AML-193 (cell line): ENCODE measurements at places on chromosomes 1 and 21.
A peak's percentile ranks its signal among the peaks of the same experiment; 100 is the strongest.

- no peak for DNase-seq
Measured at GRCh38 chr21:44925378-44925755, 4.7 kb upstream of the ITGB2 start.

DNA sequence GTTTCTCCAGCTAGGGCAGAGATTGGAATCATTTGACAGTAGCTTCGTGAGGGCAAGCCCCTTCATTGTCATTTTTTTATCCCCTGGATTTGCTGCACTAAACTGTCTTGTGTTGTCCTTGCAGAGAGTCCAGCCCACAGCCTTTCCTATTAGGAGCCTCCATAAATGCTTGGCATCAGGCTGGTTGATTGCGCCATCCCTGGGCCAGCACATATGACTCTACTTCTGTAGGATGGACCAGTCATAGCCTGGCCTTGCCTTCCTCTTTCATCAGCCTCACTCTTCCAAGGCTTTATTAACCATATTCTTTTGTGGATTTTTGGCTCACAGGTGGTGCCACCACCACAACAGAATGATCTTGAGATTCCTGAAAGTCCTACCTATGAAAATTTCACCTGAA is 31.4 kb downstream of the LY9 start:
- DNase-seq, result no peak

DNA sequence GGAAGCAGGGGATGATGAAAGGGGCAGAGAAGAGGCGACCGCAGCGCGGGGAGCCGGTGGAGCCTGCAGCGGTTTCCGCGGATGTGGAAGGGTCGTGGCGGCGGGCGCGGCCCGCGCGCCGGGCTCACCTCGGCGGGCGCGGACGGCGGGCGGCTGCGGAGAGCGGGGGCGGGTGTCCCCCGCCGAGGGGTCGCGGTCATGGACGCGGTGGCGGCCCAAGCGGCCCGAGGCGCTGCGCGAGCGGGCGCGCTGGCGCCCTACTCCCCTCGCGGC is 572 bp downstream of the LPGAT1 start:
- DNase-seq, result no peak

DNA sequence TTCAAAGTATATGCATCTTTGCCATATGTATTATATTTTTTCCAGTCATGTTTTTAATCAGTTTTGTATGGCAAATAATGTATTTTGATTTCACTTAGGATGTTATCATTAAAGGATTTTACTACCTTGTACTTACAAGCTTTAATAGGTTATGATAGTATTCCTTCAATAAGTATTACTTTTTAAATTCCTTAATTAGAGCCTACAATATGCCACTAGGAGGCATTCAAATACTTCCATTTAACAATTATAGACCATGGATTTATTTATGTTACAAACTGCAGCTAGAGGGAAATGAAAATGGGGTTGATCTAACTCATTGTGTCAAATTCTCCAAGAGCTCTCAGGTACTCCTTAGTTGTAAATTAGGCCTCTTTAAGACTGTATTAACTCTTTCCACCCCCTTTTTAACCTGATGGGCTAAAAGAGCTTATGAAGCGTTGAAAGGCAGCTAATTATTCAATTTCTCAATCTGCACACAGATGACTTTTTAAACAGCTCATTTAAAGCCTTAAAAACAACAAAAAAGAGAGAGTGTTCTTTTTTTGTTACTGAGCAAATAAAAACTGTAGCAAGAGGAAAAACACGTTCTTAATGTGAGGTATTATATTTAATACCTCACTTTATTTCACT is 156.2 kb downstream of the DENND1B start:
- peak; percentile 37 for DNase-seq

DNA sequence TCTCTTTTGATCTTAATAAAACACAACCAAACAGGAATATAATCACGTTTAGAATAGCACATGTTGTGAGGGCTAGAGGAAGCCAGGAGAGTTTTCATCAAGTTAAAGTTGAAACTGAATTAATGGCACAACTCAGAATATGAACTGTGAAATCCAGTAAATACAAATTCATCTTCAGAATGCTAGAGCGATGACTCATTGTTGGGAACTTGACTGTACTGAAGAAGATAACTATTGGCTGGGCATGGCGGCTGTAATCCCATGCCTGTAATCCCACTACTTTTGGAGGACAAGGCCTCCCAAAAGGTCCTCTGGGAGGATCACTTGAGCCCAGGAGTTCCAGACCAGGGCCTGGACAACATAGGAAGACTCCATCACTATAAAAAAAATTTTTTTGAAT is 8.8 kb downstream of the SYF2 start:
- DNase-seq, result no peak
